ENCODE measurements at places on chromosomes 2 and 18. TPM values are rescaled to one million over a fixed set of nuclear protein-coding genes. Genes with fewer than 3 reads are reported as not detected.

The TXNDC2 gene
- total RNA-seq, result 0.06 TPM

The ZNF521 gene
- 8.5 TPM for total RNA-seq

The ZSWIM2 gene
- not detected for total RNA-seq

- DNase-seq, result no peak
Measured at GRCh38 chr2:149586063-149586462, 1.5 kb downstream of the MMADHC start.

- DNase-seq, result no peak
Measured at GRCh38 chr2:97676620-97677019, 7.1 kb downstream of the C2orf92 start.

DNA sequence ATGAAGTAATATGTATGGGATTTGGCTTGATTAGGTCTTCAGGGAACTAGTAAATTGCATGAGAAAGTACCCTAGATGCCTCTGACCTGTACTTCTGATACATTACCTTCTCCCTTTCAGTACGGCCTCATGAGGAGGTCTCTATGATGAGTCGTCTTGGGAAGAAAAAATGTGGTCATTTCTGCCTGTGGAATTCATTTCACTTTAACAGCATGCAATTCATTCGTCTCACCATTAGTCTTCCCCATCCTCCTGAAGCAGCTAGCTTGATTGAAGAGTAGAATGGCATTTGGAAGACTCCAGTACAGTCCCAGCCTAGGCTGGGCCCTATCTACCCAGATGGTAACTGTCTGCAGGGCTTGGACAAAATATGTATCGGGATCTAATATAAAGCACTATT, 52.2 kb downstream of the TMX3 start:
- DNase-seq, result no peak

DNA sequence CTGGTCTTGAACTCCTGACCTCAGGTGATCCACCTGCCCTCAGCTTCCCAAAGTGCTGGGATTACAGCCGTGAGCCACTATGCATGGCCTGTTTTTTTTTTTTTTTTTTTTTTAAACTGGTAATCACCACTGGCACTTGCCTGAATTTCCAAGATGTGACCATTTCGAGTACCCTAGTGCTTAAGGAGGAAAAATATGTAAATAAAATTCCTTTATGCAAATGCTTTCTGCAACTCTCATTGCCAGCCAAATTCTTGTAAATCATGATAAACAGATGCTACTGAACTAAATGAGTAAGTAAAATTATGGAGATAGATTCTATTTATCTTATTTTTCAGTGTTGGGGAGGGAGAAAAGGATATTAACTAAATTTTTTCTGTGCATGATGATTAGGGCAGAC, 18.6 kb downstream of the CDCA7 start:
- DNase-seq, result no peak

DNA sequence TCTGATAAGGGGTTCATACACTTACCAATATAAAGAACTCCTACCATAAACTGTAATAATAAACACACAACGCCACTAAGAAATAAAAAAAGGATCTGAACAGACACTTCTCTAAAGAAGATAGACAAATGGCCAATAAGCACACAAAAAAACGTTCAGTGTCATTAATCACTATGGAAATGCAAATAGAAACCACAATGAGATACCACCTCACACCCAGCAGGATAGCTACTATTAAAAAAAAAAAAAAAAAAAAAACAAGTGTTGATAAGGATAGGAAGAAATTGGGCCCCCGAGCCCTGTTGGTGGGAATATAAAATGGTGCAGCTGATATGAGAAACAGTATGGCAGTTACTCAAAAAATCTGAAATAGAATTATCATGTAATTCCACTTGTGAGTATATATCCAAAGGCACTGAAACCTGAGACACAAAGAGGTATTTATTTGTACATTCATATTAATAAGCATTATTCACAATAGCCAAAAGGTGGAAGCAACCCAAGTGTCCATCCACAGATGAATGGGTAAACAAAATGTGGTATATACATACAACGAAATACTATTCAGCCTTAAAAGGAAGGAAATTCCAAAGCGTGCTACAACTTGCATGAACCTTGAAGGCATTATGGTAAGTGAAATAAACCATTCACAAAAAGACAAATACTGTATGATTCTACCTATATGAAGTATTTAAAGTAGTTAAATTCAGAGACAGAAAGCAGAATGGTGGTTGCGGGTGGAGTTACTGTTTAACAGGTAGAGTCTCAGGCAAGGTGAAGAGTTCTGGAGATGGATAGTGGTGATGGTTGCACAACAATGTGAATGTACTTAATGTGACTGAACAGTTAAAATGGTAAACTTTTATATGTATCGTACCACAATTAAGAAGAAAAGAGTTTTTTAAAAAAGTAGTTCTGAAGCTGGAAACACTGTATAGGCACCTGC, 17.9 kb downstream of the REV1 start:
- DNase-seq, result no peak

- no peak for DNase-seq
Measured at GRCh38 chr2:85937069-85937439, 48.3 kb upstream of the ST3GAL5 start.

GRCh38 chr18:11405804-11406203, 203.6 kb upstream of the SLC35G4 start:
- no peak for DNase-seq

DNA sequence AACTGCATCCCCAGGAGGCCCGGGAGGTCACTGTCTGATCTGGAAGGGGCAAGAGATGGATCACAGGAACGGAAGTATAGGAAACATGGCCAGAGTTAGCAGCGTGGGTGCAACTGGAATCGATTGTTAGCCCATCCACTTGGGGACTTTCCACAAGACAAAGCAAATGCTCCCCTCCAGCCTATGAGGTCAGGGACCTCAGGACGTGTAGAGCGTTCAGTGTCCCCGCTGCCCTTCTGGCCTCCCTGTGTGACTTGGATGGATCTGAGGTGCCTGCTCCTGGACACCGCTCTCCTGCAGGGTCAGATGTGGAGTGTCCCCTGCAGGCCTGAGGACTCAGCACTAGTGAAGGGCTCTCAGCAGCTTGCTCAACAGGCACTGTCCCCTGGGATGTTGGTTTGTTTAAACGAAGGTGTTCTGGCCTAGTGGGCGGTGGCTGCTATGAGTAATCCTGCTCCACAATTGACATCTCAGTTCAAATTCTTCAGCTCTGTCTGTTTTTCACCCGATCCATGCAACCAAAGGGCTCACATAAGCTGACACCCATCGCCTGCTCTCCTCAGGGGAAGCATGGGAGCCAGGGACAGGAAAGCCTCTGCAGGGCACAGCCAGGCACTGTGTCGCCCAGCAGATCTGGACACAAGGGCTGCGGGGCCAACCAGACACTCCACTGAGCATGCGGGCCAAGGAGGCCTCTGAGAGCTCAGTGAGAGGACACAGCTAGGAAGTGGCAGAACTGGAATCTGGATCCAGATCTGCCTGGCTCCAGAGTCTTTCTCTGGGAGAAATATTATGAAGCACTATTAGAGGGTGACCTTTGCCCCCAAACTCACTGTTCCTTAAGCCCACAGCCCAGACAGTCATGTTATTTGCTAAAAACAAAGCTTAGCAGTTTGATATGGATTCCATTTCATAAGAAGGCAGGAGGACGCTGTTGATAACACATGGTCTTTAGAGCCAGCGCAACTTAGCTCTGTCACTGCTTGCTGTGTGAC, 78.5 kb downstream of the RHOB start:
- peak; percentile 86 for DNase-seq

All from Daoy (cell line).